Left ventricle myocardium inferior (tissue), 1 donor: ENCODE measurements at places on chromosomes 5 and 9. TPM values are rescaled to one million over a fixed set of nuclear protein-coding genes. Genes with fewer than 3 reads are reported as not detected.

- DNase-seq, result peak; percentile 27
Measured at GRCh38 chr5:138035605-138036537, 3.0 kb upstream of the FAM13B start.

PDLIM4 gene
- 4.8 TPM for total RNA-seq

GRCh38 chr5:97077246-97077645, 65.2 kb downstream of the LIX1 start:
- no peak for DNase-seq

CDC25C gene
- total RNA-seq, result not detected

DNA sequence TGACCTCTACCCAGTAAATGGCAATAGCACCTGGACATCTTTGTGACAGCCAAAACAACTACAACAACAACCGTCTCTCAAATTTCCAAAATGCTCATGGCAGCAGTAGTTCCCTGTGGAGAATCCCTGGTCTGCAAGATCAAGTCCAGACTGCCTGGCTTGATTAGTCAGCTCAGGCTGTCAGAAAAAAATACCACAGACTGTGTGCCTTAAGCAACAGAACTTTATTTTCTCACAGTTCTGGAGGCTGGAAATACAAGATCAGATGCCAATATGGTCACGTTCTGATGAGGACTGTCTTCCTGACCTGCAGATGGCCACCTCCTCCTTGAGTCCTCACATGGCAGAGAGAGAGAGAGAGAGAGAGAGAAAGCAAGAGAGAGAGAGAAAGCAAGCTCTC, 52.3 kb upstream of the MOCS2 start:
- no peak for DNase-seq

LCN1 gene
- not detected for total RNA-seq

ANKRD18B gene
- total RNA-seq, result not detected

GRCh38 chr5:80255431-80255810, 427 bp downstream of the SERINC5 start:
- DNase-seq, result peak; percentile 69

- DNase-seq, result no peak
Measured at GRCh38 chr5:160605266-160605665, 183.6 kb downstream of the PTTG1 start.
